Hematopoietic multipotent progenitor cell treated with erythropoietin and hydrocortisone succinate and interleukin-3 and kit ligand, for 17 days (in vitro differentiated cells): ENCODE measurements at places on chromosomes 2 and 18.

DNA sequence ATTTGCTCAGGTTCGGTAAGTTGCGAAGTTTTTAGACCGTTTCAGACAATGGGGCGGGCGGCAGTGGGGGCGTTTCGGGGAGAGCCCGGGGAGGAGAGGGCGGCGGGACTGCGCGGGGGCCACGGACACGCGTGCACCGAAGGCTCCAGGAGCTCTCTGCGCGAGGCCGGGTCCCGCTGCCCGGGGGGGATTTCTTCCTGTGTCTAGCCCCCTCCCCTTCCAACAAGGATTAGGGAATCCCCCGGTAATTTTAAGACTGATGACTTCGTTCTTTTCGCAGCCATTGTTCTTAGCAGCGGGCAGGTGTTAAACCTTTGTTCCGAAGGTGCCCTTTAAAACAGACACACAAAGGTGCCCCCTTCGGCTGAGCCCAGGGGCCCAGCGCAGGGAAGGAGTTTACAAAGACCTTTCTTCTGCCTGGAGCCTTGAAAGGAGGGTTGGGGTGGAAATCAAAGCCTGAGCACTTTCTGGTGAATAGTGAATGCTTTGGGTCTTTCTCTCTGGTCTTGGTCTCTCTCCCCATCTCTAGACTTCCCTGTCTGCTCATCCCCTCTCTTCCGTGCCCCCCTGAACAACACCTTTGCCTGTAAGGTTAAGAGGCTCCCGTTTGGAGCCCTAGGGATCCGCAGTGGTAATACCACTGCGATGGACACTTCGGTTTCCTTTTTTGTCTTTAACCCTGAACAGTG is 2.1 kb downstream of the TRIB2 start:
- DNase-seq, result no peak

DNA sequence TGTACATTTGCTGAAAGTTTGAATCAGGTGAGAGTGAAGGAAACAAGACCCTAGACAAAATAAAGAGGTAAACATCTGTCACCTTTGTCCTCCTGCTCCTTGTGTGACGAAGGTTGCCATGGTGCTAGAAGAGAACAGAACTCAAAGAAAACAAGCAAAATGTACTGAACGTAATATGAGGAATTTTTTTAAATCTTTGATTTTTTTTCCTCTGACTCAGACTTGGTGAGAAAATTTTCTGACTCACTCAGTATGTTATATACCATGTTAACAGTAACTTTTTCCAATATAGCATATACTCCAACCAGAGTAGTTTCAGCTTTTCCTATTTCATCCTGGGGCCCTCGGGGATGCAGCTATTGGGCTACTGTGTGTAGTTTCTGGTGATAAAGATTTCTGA is 2114.6 kb upstream of the PIK3C3 start:
- DNase-seq, result no peak

GRCh38 chr2:235850289-235850688 is 317.9 kb downstream of the GBX2 start:
- no peak for DNase-seq

GRCh38 chr2:143229952-143230351 is 100.7 kb downstream of the ARHGAP15 start:
- no peak for DNase-seq

GRCh38 chr2:54475285-54475684 is 19.2 kb downstream of the SPTBN1 start:
- no peak for DNase-seq

DNA sequence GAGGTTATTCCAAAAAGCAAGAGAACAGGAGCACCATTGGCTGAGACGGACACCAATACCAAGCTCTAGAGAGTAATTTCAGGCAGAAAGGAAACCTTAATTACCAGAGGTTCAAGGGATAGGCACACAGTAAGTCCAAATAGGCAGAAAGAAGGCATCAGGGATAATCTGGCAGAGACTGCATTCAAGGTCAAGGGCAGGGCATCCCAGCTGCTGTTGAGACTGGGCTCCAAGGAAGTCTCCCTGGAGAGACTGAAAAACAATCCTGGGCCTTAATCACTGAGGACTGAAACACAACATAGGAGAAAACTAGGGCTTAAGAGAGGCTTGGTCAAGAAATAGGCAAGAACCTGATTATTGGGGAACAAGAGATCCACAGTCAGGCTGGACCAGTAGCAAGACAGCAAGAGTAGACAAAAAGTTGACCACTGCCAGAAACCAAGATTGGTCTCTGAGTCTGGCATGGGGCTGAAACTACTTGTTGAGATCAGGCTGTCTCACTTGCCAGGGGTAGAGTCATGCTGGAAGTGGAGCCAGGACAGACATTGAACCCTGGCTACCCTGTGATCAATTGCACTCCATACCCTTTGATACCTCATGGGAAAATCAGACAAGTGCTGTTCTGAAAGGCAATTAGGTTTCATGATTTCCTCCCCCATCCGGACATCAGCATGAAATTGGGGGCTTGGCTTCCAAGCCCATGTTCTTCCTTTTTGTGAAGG is 193.2 kb upstream of the TNP1 start:
- no peak for DNase-seq

DNA sequence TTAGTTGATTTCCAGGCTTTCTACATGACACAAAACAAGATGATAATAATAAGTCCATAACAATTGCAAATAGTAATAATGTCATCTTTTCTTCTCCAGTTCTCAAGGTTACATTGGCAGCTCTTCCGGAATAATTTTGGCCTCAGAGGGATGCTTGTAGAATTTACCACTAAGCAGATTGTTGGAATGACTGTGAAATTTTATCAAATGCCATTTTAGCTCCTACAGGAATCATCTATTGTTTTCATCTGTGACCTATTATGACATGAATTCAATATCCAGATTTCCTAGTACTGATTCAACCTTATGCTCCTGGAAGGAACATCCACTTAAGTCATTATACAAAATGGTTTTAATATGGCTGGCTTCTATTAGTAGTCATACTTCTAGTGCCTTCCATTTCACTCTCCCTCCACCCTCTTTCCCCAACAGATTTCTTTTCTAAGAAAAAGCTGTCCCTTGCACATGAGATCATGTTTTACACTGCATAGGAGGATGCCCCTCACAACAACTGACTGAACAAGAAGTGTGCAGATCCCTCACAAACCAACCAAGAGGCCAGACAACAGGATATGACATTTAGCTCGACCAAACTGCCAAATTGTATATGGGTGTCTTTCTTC is 200.0 kb downstream of the DNER start:
- DNase-seq, result no peak

DNA sequence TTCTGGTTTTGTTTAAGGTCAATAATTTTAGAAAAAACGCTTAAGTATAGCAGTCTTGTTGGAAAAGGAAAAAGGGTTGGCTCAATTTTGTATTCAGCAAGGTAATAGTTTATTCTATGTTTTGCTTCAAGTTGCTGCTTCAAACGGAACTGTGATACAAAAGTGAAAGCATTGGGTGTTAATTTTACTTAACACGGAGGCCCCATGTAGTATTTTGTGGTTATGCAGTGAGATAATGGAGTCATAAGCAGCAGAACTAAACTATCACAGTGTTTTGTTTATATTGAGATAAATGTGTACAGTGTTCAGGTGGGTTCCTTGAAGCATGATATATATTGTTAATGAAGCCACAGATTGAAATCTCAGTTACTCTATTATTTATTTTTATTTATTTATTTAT is 67.0 kb upstream of the LYPD6B start:
- DNase-seq, result no peak

GRCh38 chr2:43333656-43334144 is 107.3 kb upstream of the ZFP36L2 start:
- no peak for DNase-seq

- DNase-seq, result no peak
Observed at GRCh38 chr18:78773819-78774218, 205.8 kb upstream of the SALL3 start.

DNA sequence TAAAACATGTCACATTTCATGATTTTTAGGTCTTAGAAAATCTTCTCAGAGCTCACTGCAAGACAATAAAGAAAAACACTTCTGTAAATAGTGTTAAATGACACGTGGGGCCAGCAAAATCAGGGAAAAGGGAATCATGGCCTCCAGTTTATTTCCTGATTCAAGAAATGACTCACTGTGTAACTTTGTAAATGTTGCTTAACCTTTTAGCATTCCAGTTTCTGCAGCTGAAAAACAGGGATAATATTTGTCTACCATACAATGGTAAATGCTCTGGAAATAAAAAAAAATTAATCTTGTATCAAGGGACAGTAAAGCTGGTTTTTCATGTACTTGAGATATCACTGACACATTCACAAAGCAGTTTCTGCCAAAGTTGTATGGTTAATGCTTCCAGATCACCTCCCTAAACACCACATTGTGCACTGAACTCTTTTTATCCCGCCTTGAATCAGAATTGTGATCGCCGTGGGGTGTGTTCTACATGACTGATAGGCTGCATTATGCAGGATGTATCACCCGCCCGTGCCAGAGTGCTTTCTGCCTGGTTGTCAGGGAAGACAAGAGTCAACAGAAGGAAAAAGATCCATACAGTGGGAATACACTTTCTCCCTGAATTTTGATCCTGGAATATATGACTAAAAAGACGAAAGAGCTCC is 238.8 kb downstream of the IKZF2 start:
- DNase-seq, result no peak

- DNase-seq, result no peak
Observed at GRCh38 chr2:205692104-205692503, 9.8 kb downstream of the NRP2 start.

DNA sequence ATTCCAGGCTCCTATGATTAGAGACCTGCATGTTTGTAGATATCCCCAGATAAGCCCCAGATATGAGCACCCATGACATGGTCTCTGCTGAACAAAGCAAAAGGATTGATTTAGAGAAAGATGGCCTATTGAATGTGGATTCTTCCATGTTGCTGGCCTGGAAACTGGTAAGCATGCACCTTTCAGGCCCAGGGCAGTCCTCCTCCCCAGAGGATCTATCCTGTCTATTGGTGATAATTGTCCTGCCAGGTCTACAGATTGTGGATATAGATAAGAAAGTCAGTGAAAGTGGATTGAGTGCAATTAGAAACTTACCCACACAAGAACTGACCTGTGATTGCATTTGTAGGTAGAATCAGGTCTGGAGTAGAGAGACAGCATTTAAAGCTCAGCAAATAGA is 256.9 kb upstream of the SIX3 start:
- DNase-seq, result no peak

- no peak for DNase-seq
Observed at GRCh38 chr2:169571571-169571970, 2.1 kb downstream of the FASTKD1 start.

DNA sequence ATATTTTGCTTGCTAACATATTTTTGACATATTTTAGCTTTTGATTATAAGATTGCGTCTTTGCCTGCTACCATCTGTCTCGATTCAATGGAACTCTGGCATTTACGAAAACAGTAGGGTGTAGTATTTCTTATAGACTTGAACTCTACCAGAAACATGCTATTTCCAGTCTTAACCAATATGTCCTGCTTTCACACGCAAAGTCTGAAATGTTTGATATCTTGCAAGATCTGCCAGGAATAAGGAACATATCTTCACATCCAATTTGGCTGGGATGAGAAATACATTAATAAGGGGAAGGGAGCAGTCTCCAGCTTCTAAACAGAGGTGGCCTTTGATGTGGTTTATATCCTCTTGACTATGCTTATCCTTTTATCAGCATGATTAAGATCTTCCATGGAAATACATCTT is 299.4 kb downstream of the ZNF521 start:
- no peak for DNase-seq

DNA sequence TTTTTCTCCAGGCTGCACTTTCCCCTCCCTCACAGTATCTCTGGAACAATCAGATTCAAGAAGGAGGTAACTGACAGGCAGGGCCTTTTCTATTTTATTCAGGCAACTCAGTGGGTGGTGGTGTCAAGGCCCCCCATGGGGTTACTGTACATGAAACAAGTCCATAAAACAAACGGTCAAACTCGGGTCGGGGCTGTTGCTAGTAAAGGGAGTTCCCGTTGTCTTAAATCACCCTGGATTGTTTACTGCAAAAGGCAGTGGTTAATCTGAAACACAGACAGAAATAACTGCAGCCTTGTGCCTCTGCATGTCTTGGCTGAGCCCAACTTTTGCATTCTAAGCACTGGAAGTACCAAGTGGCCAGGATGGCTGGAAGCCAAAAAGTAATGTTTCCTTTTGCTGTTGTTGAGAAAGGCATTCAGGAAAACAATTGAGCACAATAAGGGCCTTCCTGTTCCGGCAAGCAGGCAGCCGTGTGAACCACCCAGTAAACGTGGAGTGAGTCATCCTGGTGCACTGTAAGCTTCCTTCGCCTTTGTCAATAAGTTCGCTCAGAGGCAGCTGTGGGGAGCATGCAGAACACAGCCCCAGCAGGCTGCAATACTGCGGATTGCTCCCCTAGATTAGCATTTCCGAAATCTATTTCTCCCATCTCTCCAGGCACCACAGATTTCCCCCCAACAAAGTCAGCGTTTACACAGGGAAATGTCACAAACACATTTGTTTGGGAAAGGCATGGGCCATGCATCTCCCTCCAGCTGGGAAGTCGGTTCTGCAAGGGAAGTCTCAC is 149.6 kb downstream of the IRS1 start:
- no peak for DNase-seq

DNA sequence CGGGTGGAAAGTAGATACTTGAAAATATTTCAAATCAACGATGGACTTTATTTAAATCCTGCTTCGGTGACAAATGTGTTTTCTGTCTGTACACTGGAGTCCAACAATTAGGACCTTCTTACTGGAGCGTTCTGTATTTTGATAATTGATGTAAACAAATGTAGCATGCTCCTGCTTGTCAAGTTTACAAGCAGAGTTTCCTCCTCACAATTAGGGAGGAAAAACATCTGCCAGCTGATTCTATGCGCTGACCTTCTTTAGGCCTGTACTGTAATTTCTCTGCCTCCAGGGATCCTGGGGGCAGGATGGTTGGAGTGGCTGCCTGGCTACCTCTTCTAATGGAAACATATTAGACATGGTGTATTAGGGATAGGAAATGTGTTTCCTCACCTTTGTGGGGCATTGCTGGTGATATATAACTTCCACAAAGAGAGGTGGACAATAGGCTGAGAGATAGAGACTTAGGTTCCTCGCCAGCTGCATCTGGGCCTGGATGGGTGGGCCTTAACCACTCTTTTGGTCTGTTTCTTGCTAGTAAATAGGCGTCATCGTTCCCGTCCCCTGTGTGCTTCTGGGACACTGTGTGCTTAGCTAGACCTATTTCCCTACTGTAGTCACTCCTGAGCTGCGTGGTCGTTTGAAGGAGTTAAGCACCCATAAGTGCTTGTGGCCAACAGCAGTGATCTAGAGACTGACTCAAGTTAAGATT is 19.3 kb downstream of the GATA6 start:
- no peak for DNase-seq

DNA sequence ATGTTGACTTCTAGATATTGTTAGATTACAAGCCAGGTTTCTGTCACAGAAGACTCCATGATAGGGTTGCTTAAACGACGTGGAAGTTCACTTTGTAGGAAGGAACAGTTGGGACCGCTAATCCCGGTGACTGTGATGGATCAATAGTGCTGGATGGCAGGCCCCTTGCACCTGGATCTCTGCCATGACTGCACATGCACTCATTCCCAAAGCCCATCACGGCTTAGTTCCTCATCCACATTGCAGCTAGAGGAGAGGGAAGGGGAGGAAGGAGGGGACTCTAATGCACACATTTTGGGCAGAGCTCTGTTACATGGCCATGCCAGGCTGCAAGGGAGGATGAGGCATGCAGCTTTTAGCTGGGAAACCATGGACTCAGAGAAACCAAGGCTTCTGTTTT is 773.7 kb upstream of the RAB6C start:
- DNase-seq, result no peak

- no peak for DNase-seq
Observed at GRCh38 chr2:26845021-26845420, 2.9 kb upstream of the DPYSL5 start.

GRCh38 chr18:78629426-78629825 is 350.2 kb upstream of the SALL3 start:
- DNase-seq, result no peak
